Inflammatory macrophage (primary cell): ENCODE measurements at places on chromosomes 6 and 20.

DNA sequence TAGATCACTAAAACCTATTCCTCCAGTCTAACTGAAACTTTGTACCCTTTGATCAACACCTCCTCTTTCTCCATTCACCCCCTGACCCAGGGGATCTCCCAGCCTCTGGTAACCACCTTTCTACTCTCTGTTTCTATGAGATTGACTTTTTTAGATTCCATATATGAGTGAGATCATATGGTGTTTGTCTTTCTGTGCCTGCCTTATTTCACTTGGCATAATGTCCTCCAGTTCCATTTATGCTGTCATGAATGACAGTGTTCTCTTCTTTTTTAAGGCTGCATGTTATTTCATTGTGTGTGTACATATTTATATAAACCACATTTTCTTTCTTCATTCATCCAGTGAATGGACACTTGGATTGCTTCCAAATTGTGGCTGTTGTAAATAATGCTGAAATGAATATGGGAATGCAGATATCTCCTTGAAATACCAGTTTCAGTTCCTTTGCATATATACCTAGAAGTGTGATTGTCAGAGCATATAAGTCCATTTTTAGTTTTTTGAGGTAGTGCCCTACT lies 57.7 kb downstream of the DHX35 start:
- no peak for DNase-seq

DNA sequence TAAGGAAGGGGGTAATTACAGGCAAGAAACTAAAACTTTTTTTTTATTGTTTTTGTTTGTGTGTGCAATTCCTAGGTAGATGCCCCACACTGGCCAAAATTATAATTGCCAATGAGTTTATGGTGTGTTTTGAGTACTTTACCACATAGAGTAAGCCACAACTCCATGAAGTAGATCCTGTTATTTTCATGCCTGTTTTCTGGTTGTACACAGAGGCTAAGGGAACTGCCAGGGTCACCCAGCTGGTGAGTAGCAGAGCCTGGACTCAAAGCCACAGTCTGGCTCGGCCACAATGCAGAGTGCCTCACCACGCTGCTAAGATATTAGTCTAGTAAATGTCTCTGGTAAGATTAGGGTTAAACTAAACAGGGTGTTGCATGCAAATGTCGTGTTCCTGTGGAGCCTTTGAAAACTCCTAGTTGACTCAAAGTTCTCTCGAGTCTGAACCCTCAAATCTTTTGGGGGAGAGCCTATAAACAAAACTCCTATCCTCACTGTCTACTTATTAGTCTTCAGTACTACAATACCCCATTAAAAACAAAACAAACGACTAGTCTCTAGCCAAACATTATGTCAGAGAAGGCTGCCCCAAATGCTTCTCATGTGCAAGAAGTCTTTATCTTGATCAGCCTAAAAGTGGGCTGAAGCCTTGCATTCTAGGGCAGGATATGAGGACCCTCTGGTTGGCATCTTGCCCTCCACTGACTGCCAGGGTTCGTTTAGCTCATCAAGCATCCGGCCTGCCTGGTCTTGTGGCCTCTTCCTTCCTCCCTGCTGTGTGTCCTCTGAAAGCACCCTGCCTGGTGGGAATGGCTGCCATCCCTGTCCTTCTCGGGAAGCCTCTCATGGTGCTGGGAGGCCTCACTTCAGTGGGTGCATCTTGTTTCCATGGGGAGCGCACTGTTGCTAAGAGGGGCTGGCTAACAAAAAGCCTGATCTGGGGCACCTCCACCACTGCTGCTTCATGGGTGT lies 4.2 kb downstream of the DUSP22 start:
- no peak for DNase-seq

- no peak for DNase-seq
Observed at GRCh38 chr6:15969236-15969778, 159.6 kb upstream of the MYLIP start.

GRCh38 chr20:60210779-60211617 lies 252.8 kb downstream of the CDH26 start:
- DNase-seq = peak; percentile 67
